ENCODE measurements at places on chromosomes 4 and X.

GRCh38 chr4:138964716-138965426, 50.7 kb upstream of the NOCT start:
- no peak for DNase-seq

DNA sequence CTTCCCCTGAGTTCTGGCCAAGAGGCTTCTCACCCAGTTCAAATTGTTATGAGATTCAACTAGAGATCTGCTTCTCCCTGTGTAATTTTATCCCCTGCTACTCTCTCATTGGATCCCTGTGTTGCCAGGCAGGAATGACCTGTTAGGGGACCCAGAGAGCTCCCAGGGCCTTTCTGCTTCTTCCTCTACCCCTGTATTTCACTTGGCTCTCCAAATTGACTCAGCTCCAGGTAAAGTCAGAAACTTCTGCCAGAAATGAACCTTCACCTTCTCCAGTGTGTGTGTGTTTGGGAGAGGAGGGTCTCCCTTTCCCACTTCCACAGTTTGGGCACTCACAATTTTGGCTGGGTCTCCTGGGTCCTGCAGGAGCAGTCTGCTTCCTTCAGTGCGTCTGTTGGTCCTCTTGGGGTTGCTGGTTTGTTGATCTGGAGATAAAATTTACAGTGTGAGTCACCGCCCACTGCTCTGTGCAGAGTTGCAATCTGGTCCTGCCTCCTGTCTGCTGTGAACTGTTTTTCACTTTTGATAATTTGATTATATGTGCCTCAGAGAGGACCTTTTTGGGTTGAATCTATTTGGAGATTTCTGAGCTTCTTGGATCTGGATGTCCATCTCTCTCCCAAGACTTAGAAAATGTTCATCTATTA, 112.4 kb upstream of the EDA2R start:
- DNase-seq = no peak

DNA sequence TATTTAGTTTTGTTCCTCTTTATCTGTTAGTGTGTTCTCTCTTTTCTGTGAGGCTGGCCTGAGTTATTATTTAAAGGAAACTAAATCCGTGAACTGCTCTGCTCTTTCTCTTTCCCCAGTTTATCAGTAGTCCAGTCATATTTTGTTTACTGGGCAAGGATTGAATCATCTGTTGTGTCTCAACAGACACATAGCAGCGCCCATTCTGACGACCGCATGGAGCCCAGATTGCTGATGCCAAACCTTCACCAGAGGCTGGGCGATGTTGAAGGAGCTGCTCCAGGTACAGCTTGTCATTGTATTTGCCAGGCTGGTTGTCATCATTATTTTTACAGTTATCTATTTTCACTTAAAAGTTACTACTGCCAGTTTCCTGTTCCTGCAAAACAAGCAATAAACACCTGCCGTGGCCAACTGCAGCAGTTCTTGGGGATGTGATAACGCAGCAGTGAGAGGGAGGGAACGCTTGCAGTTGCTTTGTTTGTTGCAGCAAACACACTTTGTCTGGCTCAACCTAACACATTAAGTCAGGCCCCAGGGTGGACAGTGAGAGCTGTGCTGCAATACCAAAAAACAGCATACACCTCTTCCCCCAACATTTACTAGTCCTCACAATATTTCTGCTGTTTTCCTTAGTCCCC, 10.1 kb downstream of the REELD1 start:
- no peak for DNase-seq

- no peak for DNase-seq
Measured at GRCh38 chr4:53547983-53548382, 43.3 kb downstream of the LNX1 start.

GRCh38 chr4:143514497-143514896, 995 bp downstream of the SMARCA5 start:
- peak; percentile 39 for DNase-seq

- DNase-seq = no peak
Measured at GRCh38 chr4:78464265-78464664, 87.3 kb upstream of the ANXA3 start.

GRCh38 chr4:143514901-143515300, 1.4 kb downstream of the SMARCA5 start:
- DNase-seq = no peak

- DNase-seq = no peak
Measured at GRCh38 chrX:135528254-135528653, 7.8 kb downstream of the INTS6L start.

- no peak for DNase-seq
Measured at GRCh38 chr4:687971-688853, 739 bp downstream of the SLC49A3 start.

GRCh38 chr4:10007793-10008608, 13.3 kb downstream of the SLC2A9 start:
- DNase-seq = no peak

DNA sequence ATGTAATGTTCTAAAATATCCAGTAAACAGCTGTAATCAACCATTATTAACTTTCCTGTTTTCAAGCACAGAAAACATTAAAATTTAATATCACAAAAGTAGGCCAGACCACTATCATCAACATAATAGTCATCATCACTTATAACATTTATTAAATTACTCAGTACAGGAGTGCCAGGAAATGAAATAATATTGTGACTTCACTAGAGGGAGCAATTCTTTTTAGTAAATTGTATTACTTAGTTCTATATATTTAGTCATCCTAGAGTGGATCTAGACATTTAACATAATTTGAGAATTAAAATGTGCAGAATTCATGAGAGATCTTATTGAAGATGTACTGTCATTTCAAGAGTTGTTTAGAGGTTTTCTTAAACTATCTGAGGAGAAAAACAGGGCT, 33.6 kb downstream of the PITX2 start:
- DNase-seq = no peak

- no peak for DNase-seq
Measured at GRCh38 chrX:123169247-123169901, 14.7 kb upstream of the GRIA3 start.

DNA sequence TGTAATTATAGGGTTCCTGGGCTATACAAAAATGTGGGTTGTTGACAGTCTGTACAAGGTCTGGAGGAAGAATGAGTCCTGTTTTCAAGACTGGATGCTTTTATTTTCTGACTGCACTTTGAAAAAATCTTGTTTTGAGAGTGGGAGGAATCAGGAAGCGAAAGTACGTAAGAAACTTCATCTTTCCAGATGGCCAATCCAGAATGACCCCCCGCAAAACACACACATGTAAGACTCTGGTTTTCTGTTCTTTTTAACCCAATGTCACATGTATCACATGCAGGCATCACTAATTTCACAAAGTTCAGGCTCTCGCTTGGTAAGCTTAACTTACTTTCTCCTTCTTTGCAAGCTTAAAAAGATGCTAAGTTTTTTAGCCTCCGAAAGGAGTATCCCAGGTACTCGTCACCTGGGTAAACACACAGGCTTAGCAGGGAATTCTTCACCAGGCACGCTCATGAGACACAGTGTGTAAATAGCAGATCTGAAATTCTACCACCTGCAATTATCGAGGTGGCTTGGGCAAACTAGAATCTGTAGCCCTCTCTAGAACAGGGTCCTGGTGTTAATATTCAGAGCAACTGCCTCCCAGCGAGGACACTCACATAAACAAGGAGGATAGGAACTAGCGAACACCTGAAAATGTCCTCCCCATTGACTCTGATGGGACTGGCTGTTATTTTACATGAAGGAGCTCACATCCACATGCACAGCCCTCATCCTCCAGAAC, 90.7 kb downstream of the NSUN7 start:
- no peak for DNase-seq

GRCh38 chr4:152360045-152360410, 175.9 kb downstream of the FBXW7 start:
- DNase-seq = no peak

GRCh38 chrX:150899191-150899757, 806 bp upstream of the CD99L2 start:
- peak; percentile 59 for DNase-seq

DNA sequence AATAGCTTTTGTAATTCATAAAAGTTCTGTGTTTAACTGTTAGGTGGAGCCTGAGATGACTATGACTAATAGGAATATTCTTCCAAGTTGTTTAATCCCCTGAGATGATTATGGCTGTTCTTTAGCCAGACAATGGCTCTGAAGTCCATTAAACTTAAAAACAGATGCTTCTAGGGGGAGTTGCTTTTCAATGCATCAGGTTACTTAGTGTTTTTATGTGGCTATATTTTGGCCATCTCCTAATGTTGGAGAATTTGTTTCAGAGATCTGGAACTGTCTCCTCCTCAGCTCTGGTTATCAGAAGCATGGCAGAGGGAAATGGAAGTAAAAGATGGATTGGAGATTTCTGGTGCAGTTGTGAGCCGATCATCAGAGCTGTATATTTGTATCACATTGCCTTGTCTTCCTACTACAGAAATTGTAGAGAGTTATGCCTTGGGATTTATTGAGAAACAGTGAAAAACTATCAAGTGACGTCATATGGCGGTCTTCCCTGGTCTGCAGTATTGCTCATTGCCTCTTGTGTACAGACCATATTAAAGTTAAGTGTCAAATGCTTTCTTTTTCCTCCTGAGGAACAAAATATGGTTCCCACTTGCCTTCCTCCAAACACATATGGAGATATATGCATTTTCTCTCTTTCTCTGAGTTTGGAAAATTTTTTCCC, 29.8 kb downstream of the SGMS2 start:
- no peak for DNase-seq

DNA sequence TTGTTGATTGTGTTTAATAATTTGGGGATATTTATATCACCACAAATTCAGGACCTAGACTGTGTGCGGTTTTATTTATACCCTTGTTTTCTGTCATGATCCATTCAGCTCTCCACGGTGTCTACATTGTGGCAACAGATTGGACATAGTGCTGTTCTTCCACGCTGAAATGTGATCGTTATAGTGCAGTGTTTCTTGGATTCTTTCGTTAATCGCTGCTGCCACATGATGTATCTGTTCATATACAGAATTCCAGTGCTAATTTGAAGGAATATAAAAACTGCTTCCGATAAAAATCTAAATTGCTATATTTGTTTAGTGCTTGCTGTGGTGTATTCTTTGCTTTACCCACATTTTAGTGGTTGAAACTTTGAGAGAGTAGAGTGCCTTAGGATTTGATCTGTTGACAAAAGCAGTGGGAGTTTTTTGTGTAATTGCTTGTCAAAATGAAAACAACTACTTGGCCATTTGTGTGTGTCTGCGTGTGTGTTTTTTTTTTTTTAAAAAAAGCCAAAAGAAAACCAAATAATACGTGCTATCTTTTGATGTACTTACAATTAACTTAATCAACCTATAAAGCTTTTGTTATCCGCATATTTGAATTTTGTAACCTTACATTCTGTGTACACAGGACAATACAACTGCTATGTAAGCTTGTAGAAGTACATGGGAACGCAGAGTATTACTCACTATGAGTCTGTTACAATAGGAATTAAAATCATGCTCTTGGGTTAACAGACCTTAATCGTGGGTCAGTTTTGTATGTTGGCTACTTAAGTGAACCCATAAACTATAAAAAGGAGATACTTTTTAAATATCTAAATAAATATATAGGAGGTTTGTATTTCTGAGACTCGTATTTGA, 353.3 kb downstream of the ARHGAP24 start:
- DNase-seq = no peak

DNA sequence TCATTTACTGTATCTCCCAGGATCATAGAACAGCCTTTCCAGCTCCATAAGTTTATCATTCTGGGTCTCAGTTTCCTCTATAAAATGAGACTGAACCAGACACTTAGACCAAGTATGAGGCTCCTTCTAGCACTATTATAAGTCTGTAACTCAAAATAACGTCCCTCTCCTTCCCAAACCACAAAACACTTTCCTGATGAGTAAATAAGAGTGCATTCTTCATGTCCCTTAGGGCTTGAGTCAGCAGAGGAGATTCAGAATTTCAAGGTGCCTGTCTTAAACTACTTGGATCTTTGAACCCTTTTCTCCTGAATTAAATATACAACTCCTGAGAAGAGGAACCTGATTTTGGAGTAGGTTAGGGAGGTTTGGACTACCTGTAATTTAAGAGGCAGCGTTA, 62.6 kb downstream of the GLRA2 start:
- DNase-seq = no peak

DNA sequence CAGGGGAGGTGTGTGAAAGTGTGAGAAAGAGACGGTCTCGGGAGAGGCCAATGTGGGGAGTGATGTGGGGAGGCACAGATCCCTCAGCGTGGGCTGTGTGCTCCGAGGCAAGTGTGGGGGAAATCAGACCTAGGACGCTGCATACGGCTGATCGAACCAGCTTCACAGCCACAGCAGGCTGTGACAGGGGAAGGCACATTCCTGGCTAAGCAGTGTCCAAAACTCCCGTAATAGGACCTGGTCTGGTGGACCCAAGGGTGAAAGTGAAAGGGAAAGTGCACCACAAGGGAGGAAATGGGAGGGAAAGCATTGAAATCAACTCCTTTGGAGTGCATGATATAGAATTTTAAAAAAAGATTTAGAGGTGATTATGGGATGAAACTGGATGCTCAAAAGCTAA, 10.9 kb upstream of the RHOXF2 start:
- no peak for DNase-seq
